ENCODE measurements at places on chromosomes 3 and 15. TPM values are rescaled to one million over a fixed set of nuclear protein-coding genes. Genes with fewer than 3 reads are reported as not detected.
A peak's percentile ranks its signal among the peaks of the same experiment; 100 is the strongest.

- no peak for DNase-seq
Measured at GRCh38 chr3:136270179-136270578, 20.0 kb downstream of the PCCB start.

GRCh38 chr15:49987198-49987785 lies 131.7 kb downstream of the ATP8B4 start:
- no peak for DNase-seq

- no peak for DNase-seq
Measured at GRCh38 chr3:105798381-105798934, 70.4 kb downstream of the CBLB start.

DNA sequence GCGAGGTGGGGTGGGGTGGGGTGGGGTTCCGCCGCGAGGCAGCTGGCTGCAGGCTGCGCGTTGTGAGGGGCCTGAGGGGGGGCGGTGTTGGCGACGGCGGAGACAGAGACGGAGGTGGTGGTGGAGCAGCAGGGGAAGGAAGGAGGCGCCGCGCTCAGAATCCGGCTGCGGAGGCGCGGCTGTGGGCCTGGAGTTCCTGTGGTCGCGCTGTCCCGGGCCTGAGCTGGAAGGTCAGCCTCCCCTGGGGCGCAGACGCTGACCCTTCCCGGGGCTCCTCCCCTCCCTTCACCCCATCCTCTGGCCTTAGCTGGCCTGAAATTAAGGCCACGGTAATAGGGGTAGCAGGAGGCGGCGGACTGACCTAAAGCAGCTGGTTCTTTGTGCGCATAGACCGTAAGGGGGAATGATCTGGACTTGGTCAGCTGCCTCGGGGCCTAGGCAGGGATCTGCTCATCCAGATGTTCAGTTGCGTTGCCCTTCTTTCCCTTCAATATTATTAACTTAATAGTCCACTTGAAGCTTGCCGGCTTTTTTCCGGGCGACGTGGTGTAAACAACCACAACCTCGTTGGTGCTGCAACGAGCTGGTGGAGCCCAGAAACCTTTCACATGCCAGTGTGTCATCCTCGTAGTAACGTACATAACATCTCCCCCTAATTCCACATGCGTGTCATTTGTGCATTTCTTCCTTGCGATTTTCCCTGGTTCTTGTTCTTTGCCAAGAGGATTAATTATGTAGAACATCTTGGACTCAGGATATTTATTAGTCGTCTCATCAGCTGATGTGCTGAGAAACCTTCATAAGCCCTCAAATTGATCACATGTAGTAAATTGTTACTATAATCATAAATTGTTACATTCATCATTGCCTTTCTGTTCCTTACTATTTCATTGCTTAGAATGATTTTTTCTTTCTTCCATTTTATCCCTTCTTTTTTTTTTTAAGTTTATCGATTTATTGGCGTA lies 626 bp downstream of the SEC62 start:
- peak; percentile 81 for DNase-seq

DNA sequence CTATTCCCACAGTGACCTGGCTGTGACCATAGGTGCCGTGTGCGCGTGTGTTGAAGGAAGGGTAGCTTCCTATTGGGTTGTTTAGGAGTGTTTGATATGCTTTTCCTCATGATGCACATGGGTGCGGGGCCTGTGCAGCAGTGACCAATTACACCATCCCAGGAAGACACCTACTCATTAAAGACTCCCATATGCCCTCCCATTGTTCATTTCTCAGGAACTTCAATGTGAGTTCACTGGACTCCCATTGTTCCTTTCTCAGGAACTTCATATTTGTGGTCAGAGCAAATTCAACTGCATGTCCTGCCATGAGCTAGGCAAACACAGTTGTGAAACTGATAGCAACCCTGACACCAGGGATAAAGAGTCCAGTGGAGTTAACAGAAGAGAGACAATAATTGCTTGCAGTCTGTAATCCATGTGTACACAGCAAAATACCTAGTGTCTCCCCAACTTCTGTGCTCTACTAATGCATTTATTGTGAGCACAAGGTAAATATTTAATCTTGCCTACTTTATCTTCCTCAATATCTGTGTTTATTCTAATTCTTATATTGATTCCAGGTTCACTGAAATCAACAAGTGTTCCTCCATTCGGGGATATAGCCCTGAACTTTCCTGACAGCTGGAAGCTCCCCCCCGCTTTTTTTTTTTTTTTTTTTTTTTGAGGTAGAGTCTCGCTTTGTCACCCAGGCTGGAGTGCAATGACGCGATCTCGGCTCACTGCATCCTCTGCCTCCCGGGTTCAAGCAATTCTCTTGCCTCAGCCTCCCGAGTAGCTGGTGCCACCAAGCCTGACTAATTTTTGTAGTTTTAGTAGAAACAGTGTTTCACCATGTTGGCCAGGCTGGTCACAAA lies 57.5 kb upstream of the GCNT3 start:
- DNase-seq, result no peak

The KLF15 gene
- total RNA-seq, result 11.5 TPM

- DNase-seq, result no peak
Measured at GRCh38 chr3:49260806-49261324, 16.2 kb downstream of the C3orf62 start.

GRCh38 chr15:75215107-75216004 lies 13.7 kb downstream of the C15orf39 start:
- no peak for DNase-seq

GRCh38 chr15:33138000-33138399 lies 56.5 kb downstream of the FMN1 start:
- DNase-seq, result no peak

- no peak for DNase-seq
Measured at GRCh38 chr3:95302044-95302443, 1239.2 kb downstream of the NSUN3 start.

- no peak for DNase-seq
Measured at GRCh38 chr3:158801201-158801600, 653 bp upstream of the MFSD1 start.

The ADGRG7 gene
- 0.13 TPM for total RNA-seq

The ZMAT3 gene
- 18.3 TPM for total RNA-seq

The TRAIP gene
- total RNA-seq, result 2.0 TPM

- DNase-seq, result no peak
Measured at GRCh38 chr15:61169275-61169903, 59.7 kb downstream of the RORA start.

GRCh38 chr3:27202959-27203358 lies 166.2 kb downstream of the NEK10 start:
- DNase-seq, result no peak

DNA sequence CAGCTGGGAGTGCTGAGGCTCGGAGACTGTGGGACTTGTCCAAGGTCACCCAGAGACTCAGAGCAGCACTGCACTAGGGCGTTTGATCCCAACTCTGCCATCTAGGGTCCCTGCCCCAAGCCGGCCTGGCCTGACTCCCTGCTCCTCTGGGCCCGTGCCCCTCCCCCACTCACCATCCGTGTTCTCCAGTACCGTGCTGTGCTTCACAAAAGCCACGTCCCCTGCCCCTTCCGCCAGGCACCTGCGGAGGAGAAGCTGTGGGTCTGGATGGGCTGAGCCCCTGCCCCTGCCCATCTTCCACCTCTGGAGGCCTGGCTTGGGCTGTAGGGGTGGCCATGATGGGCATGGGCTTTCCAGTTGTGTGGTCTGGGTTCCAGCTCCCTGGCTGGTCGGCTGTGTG lies 8.4 kb downstream of the MELTF start:
- peak; percentile 68 for DNase-seq

DNA sequence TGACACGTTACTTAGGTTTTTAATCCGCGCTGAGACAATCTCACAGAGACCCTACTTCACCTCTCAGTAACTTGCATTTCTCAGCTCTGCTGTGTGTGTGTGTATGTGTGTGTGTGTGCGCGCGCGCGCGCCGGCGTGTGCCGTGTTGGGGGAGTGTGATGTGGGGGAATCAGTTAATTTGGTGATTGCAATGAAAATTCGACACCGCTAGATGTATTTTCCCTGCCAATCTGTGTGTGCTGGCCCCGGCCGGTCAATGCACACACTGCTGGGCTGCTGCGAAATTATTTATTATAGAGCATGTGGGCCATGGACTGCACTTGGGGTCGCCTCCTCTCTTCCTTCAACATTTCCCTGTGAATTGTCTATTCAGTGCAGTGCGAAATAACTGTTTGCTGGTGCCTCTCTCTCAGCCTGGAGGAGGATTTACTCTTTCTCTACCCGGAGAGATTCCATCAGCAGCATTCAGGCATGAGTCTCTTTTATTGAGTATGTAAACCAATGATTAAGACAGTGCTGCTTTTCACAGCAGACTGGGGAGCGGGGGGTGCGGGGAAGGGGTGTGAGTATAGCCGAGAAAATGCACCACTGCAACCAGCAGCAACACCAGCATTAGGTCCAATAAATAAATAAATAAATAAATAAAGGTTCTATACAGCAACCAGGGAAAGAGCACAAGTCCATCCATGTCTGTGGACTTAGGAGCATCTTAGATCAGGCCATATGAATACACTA lies 2.9 kb downstream of the CADM2 start:
- DNase-seq, result no peak

Measured in cardiac septum (tissue), 1 donor.